CD4-positive, alpha-beta T cell (primary cell): ENCODE measurements at places on chromosomes 13 and 19.

DNA sequence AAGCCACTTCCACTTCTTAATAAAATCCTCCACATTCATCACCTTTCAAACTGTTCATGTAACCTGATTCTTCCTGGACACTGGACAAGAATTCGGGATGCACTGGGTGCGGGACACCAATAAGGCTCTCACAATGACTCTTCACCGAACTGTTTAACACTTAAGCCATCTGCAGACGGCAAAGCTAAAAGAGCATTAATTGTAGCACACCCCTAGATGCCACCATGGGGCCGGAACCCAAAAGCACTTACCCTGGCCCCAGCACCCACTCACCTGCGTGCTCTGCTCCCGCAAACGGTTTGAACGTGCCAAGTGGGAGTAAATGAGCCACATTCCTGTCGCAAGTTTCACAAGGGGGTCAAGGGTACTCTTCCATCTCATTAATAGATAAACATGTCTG is 254.3 kb upstream of the PRR20A start:
- no peak for DNase-seq

DNA sequence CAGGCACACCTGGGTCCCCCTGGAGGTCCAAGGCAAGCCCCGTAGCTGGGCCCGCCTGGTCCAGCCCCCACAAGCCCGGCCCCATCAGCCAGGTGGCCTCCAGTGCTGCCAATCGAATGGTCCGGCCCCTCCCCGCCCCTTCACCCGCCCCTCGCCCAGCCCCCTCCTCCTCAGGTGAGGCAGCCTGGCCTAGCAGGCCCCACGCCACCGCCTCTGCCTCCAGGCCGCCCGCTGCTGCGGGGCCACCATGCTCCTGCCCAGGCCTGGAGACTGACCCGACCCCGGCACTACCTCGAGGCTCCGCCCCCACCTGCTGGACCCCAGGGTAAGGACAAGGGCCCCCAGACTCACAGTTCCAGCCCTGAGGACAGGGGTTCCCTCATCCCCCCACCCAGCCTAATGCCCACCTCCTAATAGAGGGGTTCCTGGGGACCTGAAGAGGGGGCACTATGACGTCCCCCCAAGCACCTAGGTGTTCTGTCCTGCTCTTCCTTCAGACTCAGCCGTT is at the start of gene HPN:
HPN (plus strand) TSS at position 174 of the 508 bp plus-strand sequence. CDS start 786 bp downstream, outside the sequence.
- DNase-seq = no peak

DNA sequence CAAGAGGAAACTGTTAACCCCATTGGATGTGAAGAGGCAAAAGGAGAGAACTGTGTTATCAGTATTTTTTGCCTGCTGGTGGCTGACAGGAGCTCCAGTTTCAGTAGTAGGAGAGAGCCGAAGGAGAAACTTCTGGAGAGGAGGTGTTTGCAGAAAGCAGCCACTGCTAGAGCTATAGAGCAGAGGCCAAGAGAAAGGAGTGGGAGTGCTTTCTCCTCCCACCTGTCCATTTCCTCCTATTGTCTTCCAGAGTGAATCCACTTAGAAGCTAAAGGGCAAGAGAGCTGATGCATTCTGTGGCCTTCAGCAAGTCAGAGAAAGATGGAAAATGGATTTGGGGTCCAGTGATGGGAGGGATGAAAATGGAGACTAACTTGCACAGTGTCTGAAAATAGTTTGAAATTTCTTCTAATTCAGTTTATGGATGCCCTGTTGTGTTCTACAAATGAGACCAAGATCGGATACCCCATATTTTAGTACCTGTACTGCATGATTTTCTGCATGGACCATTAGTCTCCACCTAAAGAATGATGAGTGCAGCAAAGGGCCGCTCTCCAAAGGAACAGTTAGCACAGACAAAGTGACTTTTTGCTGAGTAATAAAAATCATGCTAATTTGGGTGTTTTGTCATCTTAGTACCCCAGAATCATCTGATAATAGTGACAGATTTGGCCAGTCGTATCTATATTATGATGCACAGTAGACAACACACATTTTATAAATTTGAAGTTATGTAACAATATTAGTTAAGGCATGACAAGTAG is 10.7 kb downstream of the HS6ST3 start:
- no peak for DNase-seq

DNA sequence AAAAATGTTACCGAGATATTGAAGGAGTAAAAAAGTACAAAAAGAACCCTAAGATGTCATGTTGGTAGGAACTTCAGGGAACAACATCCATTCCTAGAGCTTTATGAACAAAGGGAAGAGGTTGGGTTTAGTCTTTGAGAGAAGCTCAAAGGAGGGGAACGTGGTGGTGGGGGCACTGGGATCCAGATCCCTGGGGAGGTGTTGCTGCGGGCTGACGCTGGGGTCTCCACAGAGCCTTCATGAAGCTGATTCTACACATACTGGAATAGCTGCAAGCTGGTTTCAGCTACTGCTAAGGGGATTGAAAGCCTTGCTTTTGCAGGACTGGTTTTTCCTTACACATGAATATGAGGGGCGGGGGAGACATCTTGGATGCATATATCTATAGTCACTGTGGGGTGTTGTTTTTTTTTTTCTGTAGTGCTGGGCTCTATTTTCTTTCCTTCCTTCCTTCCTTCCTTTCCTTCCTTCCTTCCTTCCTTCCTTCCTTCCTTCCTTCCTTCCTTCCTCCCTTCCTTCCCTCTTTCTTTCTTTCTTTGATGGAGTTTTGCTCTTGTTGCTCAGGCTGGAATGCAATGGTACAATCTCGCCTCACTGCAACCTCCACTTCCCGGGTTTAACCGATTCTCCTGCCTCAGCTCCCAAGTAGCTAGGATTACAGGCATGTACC is 6.5 kb upstream of the MZF1 start:
- no peak for DNase-seq

DNA sequence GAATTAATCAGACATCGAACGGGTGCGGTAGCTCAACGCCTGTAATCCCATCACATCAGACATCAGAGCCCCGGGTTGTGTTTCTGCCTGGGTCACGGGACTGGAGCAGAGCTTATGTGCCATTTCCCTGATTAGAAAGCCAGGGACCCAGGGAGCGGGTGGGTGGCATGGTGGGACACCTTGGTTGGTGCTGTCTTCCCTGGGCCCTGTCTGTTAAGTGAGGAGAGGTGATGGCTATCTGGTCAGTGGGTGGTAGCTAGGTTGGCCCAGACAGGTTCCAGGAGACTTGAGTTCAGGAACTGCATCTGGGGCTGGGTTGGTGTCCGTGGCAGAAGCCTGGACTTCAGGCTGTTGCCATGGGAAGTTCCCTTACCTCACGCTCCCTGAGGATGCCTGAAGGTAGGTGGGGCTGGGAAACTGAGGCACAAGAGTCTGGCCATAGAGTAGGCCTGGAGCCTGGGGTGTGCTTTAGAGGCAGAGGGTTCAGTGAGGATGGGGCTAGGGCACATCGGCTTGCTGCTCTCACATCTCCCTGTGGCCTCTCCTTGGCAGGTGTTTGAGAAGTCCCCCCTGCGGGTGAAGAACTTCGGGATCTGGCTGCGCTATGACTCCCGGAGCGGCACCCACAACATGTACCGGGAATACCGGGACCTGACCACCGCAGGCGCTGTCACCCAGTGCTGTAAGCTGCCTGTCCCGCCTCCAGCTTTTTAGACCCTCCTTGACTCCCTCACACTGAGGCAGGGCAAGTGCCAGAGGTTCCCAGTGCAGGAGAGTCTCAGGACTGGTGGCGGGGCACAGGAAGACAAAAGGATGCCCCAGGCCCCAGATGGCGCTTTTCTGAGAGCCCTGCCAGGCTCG is 2.1 kb downstream of the RPL18A start:
- DNase-seq = no peak

DNA sequence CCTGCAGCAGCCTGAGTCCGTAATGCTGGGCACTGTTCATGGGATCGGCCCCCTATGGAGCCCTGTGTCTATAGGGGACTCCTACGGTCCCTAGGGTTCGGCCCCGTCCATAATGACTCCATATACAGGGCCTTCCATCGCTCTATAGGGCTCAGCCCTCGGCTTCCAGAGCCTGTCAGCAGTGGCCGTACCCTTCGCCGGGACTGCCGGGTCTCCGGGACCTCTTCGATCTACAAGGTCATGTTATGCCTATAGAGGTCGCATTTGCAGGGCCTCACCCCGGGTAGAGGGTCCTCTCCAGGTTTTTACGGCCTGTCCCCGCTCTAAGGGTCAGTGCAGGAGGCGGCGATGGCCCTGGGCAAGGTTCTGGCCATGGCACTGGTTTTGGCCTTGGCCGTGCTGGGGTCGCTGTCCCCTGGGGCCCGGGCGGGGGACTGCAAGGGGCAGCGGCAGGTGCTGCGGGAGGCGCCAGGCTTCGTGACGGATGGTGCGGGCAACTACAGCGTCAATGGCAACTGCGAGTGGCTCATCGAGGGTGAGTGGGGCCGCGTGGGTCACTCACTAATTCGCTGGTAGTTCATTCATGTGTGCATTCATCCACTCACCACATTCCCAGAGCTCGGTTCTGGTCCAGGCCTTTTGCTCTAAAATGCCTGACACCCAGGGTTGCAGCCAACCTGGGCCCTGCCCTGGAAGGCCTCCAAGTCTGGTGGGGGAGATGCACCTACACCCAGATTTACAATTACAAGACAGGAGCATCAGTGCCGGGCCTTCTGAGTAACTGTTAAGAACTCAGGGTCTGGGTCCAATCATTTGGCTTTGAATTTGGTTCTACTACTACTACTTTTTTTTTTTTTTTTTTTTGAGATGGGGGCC is 699 bp downstream of the MEGF8 start:
- DNase-seq = peak; percentile 10

DNA sequence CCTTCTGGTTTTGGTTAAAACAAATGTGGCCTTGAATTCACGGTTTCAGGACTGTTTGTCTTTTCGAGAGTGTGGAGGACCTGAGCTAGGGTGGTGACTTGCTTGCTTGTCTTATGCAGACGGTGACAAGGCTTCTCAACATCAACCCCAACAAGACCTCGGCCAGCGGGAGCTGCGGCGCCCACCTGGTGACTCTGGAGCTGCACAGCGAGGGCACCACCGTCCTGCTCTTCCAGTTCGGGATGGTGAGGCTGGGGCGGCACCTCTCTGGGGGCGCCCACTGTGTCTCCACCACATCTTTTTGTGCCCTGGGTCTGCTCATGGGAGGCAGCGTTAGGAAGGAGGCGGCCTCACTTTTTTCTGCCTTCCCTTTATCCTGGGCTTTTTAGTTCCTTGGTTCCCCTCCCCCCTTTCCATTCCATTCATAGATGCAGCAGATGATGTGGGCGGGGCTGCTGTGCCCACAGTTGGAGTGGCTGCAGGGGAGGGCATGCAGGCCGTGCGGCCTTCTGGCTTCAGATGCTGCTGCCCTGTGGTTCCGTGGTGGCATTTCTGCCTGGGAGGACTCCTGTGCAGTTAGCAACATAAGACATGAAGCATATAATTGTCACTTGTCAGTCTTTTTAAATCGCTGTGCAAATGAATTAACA is 23.3 kb downstream of the LAMP1 start:
- DNase-seq = no peak

- DNase-seq = no peak
Observed at GRCh38 chr13:48535766-48536165, 2.9 kb upstream of the RCBTB2 start.

DNA sequence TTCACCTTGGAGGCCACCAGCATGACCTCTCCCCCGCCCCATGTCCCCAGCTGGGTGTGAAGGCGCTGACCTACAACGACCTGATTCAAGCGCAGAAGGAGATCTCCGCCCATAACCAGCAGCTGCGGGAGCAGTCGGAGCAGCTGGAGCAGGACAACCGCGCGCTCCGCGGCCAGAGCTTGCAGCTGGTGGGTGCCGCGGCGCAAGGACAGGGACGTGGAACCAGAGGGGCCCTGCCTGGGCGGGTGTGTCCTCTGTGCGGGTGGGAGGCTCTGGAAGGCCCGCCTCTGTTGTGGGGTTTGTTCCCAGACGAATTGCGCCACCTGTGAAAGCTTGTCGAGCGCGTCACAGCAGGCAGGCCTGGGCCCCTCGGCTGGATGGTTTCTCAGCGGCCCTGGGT is 22.3 kb downstream of the PLEKHJ1 start:
- DNase-seq = no peak

- no peak for DNase-seq
Observed at GRCh38 chr19:19487077-19487949, 28.0 kb downstream of the TSSK6 start.

DNA sequence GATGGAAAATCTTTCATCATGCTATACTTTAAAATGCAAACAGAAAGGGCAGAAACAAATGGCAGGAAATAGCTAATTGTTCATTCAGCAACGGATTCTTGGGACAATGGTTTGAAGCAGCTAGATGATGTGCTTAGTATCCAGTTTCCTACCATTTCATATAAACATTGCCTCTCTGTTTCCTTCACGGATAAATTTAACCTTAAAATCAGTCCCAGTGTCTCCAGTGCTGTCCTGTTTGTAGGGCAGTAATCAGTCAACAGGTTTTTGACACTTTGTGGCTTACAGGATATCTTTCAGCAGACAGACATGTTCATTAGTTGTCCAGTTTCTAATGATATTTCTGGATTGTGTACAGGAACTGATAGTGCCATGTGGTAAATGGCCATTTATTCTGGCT is 24.7 kb upstream of the RB1 start:
- DNase-seq = no peak

- DNase-seq = no peak
Observed at GRCh38 chr13:45925151-45925550, 73.6 kb upstream of the SIAH3 start.

DNA sequence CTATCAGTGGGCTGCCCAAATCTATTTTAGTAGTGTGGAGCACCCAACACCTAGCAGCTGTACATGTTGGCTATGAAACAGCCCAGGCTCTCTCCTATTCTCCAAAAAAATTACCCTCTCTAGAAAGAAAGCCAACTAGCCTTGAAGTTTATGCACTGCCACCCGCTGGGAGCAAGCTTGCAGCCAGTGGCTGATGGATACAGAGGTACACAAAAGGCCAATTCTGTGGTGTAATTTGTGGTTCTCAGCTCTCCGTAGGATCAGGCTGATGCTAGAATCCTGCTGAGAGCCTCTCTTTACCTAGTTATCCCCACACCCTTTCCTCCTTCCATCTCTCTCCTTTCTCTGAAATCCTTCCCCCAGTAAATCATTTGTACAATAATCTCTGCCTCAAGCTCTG is 1120.7 kb downstream of the DIAPH3 start:
- DNase-seq = no peak

DNA sequence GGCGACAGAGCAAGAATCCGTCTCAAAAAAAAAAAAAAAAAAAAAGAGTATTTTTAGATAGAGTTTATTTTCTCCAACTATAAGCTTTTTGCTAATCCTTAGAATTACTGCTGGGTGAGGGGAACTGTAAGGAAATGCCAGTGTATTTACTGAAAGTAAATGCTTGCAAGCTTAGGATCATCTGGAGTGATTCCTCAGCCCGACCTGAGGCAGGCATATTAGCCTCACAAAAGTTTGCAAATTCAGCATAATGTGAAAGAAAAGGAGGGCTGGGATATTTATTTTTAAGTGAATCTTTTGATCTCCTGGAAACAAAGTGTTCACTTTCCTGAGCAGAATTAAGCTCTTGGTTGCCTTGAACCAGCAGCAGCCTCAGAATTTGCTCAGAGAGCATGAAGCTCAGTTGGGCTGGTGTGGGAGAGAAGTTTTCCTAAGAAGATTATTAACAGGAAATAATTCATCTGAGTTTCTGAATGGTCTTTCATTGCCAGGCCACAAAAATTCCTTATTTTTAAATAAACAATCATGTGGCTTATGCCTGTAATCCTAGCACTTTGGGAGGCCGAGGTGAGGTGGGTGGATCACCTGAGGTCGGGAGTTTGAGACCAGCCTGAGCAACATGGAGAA is 24.7 kb upstream of the SPATA13 start:
- DNase-seq = no peak
